ENCODE measurements at places on chromosomes 7 and 10. TPM values are rescaled to one million over a fixed set of nuclear protein-coding genes. Genes with fewer than 3 reads are reported as not detected.

The CREB5 gene
- total RNA-seq = 0.52 TPM

DNA sequence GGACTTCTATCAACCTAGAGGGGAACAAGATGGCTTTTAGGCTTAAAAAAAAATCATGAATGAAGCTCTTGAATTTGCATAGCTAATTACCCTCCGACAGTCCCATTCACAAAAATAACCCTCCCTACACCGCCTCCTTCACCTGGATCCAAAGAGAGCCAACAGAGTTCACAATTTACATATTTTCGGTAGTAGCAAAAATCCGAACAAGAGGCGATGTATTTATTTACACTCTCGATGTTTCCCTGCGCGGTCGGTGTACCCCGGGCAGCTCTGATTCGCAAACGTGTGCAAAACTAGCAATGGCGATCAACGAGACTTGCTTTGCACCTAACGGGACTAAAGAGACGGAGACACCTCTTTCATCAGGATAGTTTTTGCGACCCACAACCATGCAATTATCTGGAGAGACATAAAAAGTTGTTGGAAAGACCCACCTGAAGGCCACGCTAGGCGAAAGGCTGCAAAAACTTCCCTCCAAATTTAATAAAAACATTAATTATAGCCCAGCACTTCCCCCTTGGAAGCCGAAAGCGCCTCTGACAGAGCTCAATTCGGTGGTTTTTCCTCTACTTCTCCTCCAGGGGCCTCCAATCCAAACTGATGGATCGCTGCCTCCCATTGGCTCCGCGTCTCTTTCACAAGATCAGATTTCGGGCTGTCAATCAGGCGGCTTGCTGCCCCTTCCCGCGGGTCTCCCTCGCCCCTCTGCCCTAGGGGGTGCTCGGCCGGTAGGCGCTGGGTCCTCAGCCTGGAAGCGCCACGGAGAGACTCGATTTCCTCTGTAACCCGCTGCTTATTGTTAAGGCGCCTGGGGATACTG lies at the start of gene ETV1:
Gene ETV1 (minus strand): TSS at position 541 of the 823 bp plus-strand sequence. CDS start 614 bp downstream, outside the sequence.
- no peak for DNase-seq

GRCh38 chr7:91771394-91771793 lies 109.1 kb downstream of the MTERF1 start:
- no peak for DNase-seq

DNA sequence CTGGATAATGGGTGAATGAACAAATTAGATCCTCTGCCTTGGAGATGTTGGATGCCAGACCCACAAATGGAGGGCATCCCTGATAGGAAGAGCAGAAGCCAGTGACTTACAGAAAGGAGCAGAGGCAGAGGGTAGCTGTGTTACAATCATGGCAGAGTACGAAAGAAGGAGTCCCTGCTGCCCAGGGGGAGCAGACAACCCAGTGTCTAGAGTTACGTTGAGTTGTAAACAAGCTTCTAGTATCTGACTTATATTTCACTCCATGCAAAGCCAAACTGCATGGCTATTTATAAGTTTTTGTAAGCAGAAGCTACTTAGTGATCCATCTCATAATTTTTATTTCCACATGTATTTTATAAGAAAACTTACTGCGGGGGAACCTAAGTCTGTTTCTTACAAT lies 56.2 kb upstream of the A1CF start:
- DNase-seq = no peak

DNA sequence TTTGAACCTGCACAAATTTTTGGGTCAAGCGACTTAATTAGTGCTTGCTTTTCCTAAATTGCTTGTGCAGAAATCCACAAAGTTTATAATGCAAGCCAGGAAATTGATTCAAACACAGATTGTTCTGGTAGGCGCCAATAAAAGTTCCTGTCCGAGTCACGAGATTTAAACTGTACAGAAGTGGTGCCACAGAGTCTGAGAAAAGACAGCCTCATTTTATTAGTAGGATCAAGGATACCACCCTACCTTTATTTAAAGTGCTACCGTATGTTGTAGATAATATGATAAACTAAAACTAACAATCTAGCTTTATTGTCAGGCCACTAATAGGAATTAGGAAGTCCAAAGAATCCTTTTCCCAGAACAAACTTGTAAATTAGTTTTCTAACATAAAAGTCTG lies 696.7 kb downstream of the TNS3 start:
- no peak for DNase-seq

- DNase-seq = no peak
Measured at GRCh38 chr10:26555719-26556368, 117.7 kb downstream of the APBB1IP start.

DNA sequence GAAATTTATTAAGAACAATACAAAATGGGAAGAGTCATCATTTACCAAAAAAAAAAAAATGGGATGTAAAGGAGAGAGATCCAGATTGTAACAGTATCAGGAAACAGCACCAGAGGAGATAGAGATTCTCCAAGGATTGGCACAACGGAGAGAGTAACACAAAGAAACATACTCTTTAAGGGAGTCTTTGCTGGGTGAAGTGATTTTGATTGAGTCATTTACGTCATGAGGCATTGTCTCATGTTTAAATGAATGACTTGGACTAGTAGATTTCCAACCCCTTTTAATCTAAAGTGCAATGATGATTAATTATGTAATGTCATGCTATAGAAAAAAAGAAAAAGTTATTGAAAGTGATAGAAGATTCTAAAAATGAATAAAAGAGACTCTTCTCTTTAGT lies 68.8 kb downstream of the ITGB8 start:
- no peak for DNase-seq

The MRC1 gene
- total RNA-seq = not detected

The SPDYE2 gene
- total RNA-seq = not detected
